Keratinocyte (primary cell): ENCODE measurements at places on chromosomes 13 and 19.

DNA sequence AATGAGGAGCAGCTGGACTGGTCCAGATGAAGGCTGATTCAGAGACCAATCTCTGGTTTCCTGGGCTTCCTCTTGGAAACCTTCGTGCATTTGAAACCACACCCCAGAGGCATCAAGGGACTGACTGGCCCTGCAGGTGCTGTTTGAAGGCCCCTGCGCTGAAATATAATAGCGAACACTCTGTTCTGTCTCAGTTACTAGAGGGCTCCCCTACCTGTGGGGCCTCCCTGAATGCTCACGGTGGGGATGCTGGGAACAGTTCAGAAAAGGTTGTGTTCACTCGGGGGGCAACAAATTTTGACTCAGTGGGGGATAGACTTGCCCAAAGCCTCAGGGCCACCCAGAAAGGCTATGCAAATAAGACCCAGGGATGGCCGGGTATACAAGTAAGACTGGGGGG lies 6.4 kb downstream of the CCDC8 start:
- H3K4me3 ChIP-seq: no peak overlapping the region
- H3K36me3 ChIP-seq: no peaks in the 10 kb centered on the region
- H3K27ac ChIP-seq: no peak overlapping the region

GRCh38 chr19:12751635-12752034 lies at the start of gene BEST2:
Gene BEST2, plus strand, starts transcription at chr19:12751791. Its CDS starts 802 bp downstream, at chr19:12752593.
- peaks cover 21% of the 10 kb centered on the region for H3K4me1 ChIP-seq
- H3K36me3 ChIP-seq: peaks cover 7% of the 10 kb centered on the region
- no peak within 1 kb of the TSS for H3K4me3 ChIP-seq
- DNase-seq: no peak
- no peak within 1 kb of the TSS for H3K27ac ChIP-seq

- peaks cover 20% of the 10 kb centered on the region for H3K4me1 ChIP-seq
- H3K27me3 ChIP-seq: no peaks in the 10 kb centered on the region
- DNase-seq: no peak
- H3K27ac ChIP-seq: peak overlapping the region; percentile 35
- H3K4me3 ChIP-seq: no peak overlapping the region
- H3K36me3 ChIP-seq: no peaks in the 10 kb centered on the region
Observed at GRCh38 chr13:40101708-40102359, 446.4 kb downstream of the COG6 start.

- peak overlapping the region; percentile 72 for H3K27ac ChIP-seq
- no peak for DNase-seq
- peaks cover 28% of the 10 kb centered on the region for H3K4me1 ChIP-seq
- peaks cover 19% of the 10 kb centered on the region for H3K36me3 ChIP-seq
- no peaks in the 10 kb centered on the region for H3K27me3 ChIP-seq
- peak overlapping the region; percentile 99 for H3K4me3 ChIP-seq
Observed at GRCh38 chr19:12937093-12937926, 1.1 kb upstream of the CALR start.

- H3K27me3 ChIP-seq: no peaks in the 10 kb centered on the region
- peaks cover 44% of the 10 kb centered on the region for H3K4me1 ChIP-seq
Observed at GRCh38 chr19:38649305-38650171, 2.1 kb downstream of the ACTN4 start.

GRCh38 chr13:50124536-50125303 lies 109.5 kb downstream of the KCNRG start:
- peaks cover 18% of the 10 kb centered on the region for H3K4me1 ChIP-seq
- H3K27ac ChIP-seq: peak overlapping the region; percentile 63
- no peak for DNase-seq
- H3K27me3 ChIP-seq: peaks cover 35% of the 10 kb centered on the region
- H3K4me3 ChIP-seq: peak overlapping the region; percentile 83

DNA sequence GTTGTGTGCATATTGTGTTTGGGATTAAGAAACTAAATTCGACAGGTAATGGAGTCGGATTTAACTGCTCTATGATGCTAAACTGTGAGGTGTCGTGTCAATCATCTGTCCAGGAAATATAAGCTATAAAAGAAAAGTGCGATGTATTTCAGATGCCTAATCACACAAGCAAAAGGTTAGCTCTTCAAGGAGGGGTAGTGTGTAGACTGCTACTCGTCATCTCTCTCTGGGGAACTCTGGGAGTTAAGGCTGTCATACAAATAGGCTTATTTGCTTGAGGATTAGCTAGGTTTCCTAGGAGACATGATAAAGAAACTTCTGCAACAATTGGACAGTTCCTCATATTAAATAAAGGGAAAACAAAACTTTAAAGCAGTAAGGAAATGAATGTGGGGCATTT lies 462.1 kb downstream of the OLFM4 start:
- no peaks in the 10 kb centered on the region for H3K27me3 ChIP-seq
- H3K4me1 ChIP-seq: no peaks in the 10 kb centered on the region
- no peak for DNase-seq
- H3K4me3 ChIP-seq: no peak overlapping the region
- H3K36me3 ChIP-seq: no peaks in the 10 kb centered on the region

- no peak overlapping the region for H3K27ac ChIP-seq
- H3K4me3 ChIP-seq: no peak overlapping the region
- no peaks in the 10 kb centered on the region for H3K27me3 ChIP-seq
- no peaks in the 10 kb centered on the region for H3K4me1 ChIP-seq
Observed at GRCh38 chr13:53121919-53122318, 93.3 kb downstream of the OLFM4 start.

- no peak overlapping the region for H3K4me3 ChIP-seq
- peaks cover 8% of the 10 kb centered on the region for H3K4me1 ChIP-seq
- H3K27me3 ChIP-seq: no peaks in the 10 kb centered on the region
- H3K36me3 ChIP-seq: peaks cover 9% of the 10 kb centered on the region
Observed at GRCh38 chr13:73079359-73079758, 20.6 kb downstream of the KLF5 start.

DNA sequence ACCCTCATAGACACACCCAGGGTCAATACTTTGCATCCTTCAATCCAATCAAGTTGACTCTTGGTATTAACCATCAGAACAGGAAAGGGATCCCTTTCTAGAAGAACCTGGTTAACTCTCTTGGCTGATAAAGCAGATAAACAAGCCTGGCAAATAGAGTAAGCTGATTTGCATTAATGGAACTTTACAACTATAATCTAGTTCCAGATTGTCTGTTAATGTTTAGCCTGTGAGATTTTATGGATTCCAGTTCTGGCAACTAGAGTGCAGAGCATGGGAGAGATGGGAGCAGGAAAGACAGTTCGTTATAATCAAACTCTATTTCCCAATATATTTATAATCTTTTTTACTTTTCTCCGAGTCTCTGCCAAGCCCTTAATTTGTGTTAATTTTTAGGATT lies 272.6 kb upstream of the KLHL1 start:
- DNase-seq: no peak
- H3K36me3 ChIP-seq: no peaks in the 10 kb centered on the region
- no peak overlapping the region for H3K4me3 ChIP-seq
- no peak overlapping the region for H3K27ac ChIP-seq
- no peaks in the 10 kb centered on the region for H3K4me1 ChIP-seq

DNA sequence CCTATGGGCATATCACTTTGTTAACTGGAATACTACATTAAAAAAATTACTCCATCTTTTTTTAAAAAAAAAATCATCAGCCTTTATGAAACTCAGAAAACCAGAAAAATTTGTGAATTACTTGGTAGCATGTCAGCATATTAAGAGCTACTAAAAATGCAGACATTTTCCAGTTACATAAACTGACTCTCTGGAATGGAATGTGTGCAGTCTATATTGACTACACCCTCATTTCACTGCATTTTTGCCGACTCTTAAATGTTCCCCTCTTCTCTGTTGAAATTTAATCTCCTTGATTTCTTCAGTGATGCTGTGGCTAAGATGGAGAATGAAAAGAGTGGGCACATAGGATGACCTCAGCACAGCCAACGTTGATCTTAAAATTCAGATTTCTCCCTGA lies 393.8 kb downstream of the ITGBL1 start:
- DNase-seq: no peak
- H3K4me3 ChIP-seq: no peak overlapping the region
- no peaks in the 10 kb centered on the region for H3K27me3 ChIP-seq

DNA sequence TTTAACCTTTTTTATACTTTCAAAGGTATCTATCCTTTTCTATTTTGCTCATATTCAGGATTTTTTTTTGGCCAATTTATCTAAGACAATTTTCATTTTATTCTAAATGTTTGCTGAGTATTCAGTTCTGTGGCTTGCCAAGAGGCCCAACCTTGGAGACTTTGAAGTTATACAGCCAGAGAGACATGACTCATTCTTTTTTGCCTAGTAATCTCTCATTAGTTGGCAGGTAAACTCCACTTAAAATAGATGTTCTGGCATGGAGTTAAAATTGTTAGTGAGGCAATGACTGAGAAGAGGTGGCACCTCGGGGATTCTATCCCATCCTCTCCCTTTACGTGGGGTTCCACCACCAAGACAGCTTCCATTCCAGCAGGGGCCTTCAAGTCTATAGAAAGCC lies 213.8 kb downstream of the KCTD12 start:
- no peaks in the 10 kb centered on the region for H3K36me3 ChIP-seq
- H3K4me1 ChIP-seq: peaks cover 4% of the 10 kb centered on the region
- H3K27ac ChIP-seq: no peak overlapping the region
- H3K27me3 ChIP-seq: no peaks in the 10 kb centered on the region

GRCh38 chr19:338421-338820 lies 6.2 kb downstream of the MIER2 start:
- no peak for DNase-seq
- H3K36me3 ChIP-seq: peaks cover 28% of the 10 kb centered on the region
- H3K4me1 ChIP-seq: peaks cover 15% of the 10 kb centered on the region
- H3K27me3 ChIP-seq: no peaks in the 10 kb centered on the region

DNA sequence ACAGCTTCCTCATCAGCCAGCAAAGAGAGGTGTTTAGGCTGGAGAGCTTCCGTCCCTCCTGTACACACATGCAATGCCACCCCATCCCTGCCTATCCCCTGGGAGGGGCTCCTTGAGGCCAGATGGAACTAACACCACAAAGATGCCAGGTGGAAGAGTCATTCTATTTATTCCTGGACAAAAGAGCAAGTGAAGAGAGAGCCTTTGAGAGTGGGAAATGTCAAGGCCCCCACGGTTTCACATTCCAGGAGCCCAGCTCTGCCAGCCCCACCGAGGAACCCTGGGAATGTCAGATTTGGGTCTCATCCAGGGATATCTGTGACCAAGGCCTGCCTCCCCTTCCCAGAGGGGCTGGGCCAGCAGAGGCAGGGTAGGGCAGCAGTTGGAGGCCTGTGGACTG lies 30.8 kb upstream of the IGFL1 start:
- no peaks in the 10 kb centered on the region for H3K27me3 ChIP-seq
- H3K36me3 ChIP-seq: peaks cover 1% of the 10 kb centered on the region

- peaks cover 11% of the 10 kb centered on the region for H3K36me3 ChIP-seq
- H3K27me3 ChIP-seq: no peaks in the 10 kb centered on the region
- H3K27ac ChIP-seq: peak overlapping the region; percentile 53
- peaks cover 34% of the 10 kb centered on the region for H3K4me1 ChIP-seq
- DNase-seq: no peak
Observed at GRCh38 chr19:18157465-18158063, 4.6 kb downstream of the PIK3R2 start.

- H3K4me1 ChIP-seq: no peaks in the 10 kb centered on the region
- H3K27me3 ChIP-seq: no peaks in the 10 kb centered on the region
- no peak overlapping the region for H3K27ac ChIP-seq
Observed at GRCh38 chr13:113919761-113920559, 53.9 kb downstream of the C13orf46 start.

DNA sequence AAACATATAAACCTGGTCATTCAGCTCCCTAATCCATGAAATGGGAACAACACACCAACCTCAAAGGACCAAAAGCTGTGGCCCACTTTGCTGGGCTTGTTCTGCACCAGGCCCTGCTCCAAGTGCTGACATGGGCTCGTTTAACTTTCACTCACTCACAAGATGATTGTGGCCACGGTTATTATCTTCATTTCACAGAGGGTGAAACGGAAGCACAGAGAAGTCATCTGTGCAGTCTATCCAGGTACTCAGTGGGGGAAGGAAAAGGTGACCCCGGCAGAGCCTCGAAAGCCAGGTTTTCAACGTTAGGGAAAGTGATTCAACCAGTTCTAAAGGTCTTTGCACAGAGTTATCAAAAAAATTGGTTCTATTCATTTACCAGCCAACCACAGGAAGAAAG lies 68.0 kb downstream of the CRYL1 start:
- no peaks in the 10 kb centered on the region for H3K36me3 ChIP-seq
- no peak overlapping the region for H3K4me3 ChIP-seq
- DNase-seq: no peak
- H3K27ac ChIP-seq: no peak overlapping the region
- H3K4me1 ChIP-seq: peaks cover 26% of the 10 kb centered on the region
